ENCODE measurements at places on chromosomes 12 and 14.

DNA sequence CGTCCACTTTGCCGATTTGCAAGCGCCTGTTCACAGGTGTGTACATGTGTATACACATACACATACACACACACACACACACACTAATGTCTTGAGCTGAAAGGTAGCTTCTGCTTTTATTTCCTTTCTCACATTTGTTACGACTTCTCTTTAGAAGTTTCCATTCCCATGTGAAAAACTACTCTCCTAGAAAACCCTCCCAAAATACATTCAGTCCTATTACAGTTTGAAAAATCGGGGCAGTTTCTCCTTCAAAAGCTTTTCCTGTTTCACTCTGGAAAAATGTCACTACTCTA is 3.9 kb downstream of the BLTP3B start:
- no peak for DNase-seq

DNA sequence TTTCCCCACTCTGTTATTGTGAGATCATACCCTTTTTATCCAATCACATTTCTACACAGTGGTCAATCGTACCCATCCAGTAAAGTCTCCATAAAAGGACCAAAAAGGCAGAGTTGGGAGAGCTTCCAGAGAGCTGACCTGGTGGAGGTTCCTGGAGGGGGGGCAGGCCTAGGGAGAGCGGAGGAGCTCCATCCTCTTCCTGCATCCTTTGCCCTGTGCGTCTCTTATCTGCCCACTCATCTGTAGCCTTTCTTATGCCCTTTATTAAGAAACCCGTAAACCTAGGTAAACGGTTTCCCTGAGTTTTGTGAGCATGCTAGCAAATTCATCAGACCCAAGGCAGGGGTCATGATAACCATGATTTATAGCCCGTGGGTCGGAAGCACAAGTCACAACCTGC is 26.2 kb downstream of the EVL start:
- no peak for DNase-seq

DNA sequence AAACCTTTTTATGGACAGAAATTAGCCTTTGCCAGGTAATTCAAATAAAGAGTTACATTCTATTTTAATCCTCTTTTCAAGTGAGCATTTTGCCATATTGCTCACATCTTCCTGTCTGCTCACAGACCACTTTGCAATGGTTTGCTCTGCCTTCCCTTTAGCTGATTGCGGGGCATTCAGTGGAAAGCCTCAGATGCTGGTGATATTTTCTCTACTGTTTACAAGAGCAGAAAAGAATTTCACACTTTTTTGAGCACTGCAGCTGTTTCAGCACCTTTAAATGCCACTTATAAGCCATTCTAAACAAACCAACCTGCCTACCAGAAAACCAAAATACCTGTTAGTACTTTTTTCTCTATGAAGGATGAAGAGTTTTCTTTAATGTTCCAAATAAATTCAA is 195.7 kb upstream of the LRIG3 start:
- DNase-seq = no peak

GRCh38 chr14:99524804-99525698 is 43.8 kb downstream of the CCNK start:
- DNase-seq = no peak

GRCh38 chr12:59393506-59393905 is 202.3 kb upstream of the SLC16A7 start:
- no peak for DNase-seq

Measured in activated CD8-positive, alpha-beta memory T cell treated with anti-CD3 and anti-CD28 coated beads for 1 hour (primary cell).